ENCODE measurements at places on chromosomes 2 and 18. TPM values are rescaled to one million over a fixed set of nuclear protein-coding genes. Genes with fewer than 3 reads are reported as not detected.

GRCh38 chr2:60353863-60354262, 199.6 kb downstream of the BCL11A start:
- H3K4me1 ChIP-seq = peaks cover 28% of the 10 kb centered on the region
- peak overlapping the region; percentile 74 for H3K27ac ChIP-seq
- H3K36me3 ChIP-seq = no peaks in the 10 kb centered on the region
- H3K27me3 ChIP-seq = no peaks in the 10 kb centered on the region
- H3K4me3 ChIP-seq = no peak overlapping the region

DNA sequence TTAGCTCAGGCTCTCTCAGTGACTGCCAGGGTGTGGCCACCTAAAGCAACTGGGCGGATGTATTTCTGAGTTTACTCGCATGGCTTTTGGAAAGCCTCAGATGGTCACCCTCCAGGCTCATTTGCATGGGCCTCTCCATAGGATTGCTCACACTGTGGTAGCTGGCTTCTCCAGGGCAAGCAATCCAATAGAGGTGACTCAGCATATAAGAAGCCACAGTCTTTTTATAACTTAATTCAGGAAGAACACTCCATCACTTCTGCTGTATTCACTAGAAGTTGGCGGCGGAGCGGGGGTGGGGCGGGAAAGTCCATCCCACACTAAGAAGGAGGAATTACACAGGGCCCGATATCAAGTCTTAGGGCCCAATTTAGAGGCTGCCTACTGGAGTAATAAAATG, 3.6 kb upstream of the DOK6 start:
- no peak overlapping the region for H3K27ac ChIP-seq
- H3K4me3 ChIP-seq = no peak overlapping the region
- no peaks in the 10 kb centered on the region for H3K36me3 ChIP-seq
- no peak for DNase-seq
- H3K4me1 ChIP-seq = peaks cover 15% of the 10 kb centered on the region
- H3K27me3 ChIP-seq = peaks cover 46% of the 10 kb centered on the region

DNA sequence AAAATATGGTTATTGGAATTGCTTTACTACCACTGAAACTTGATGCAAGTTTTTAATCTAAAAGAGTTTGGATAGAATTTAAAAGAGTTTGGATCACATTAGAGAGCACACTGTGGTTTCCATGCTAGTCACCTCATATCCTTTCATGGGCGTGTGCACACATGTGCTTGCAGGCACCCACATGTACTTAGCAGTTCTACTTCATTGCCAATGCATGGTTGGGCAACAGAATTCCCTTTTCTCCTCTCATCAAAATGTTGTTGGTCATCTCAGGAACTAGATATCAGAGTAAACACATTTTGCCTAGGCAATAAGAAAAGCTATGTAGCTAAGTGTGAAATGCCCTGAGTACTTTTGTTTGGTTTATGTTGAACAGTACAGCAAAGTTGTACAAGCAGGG, 254.1 kb upstream of the RASGRP3 start:
- H3K36me3 ChIP-seq = peaks cover 14% of the 10 kb centered on the region
- H3K27me3 ChIP-seq = no peaks in the 10 kb centered on the region
- peaks cover 13% of the 10 kb centered on the region for H3K4me1 ChIP-seq
- no peak overlapping the region for H3K27ac ChIP-seq
- DNase-seq = no peak

DNA sequence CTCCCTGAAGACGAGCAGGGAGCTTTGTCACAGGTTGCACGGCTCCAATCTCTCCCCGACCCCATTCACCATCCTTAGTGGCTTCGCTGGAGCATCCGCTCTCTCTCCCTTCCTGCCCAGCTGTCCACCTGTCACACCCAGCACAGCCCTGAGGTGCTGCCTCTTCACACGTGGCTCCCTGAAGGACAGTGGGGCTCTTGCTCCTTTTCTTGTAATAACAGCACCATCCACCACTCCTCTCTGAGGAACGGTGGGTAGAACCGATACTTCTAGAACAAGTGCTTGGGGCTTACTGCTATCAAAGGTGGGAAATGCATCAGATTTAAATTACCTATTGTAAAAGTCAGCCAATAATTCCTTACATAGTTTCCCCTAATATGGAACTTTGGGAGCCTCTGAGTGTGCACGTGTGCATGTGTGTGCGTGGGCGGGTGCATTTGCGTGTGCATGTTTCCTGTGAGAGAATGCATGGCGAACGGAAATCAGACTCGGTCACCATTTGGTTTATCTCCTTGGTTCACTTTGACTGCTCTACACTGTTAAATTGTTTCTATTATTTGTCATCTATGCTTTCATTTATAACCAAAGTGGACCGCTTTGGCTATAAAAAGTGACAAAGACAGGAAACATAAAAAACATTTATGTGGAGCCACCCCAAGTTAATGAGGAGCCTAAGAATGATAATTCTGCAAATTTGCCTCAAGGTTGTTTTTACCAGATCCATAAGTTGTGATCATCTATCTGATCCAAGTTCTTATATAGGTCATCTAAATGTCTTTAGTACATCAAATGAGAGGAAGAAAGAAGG, 39.1 kb downstream of the KLHL29 start:
- peaks cover 20% of the 10 kb centered on the region for H3K4me1 ChIP-seq
- no peaks in the 10 kb centered on the region for H3K27me3 ChIP-seq
- peak; percentile 21 for DNase-seq
- no peak overlapping the region for H3K4me3 ChIP-seq

GRCh38 chr18:57803103-57803969, at the start of gene ATP8B1:
ATP8B1 (minus strand) TSS chr18:57803315; CDS start chr18:57731807, 71,508 bp downstream.
- peaks cover 46% of the 10 kb centered on the region for H3K27me3 ChIP-seq
- H3K4me1 ChIP-seq = peaks cover 31% of the 10 kb centered on the region
- DNase-seq = peak; percentile 91
- H3K4me3 ChIP-seq = peak within 1 kb of the TSS; percentile 87

DNA sequence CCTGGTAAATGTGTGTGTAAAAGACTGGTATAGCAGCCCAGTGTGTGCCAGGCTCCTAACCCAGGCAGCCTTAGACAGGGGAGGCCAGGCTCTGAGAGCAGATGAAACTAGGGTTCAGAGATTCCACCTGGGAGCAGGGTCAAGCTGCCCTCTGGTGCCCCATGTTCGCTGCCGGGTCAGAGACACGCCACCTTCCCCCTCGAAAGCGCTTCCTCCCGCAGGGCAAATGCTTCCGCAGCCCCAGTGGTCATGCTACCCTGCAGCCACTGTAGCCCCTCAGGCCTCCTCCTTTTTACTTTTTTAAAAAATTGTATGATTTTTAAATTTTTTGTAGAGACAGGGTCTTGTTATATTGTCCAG, 10.6 kb upstream of the KLF11 start:
- no peak overlapping the region for H3K4me3 ChIP-seq
- H3K27me3 ChIP-seq = no peaks in the 10 kb centered on the region
- no peak for DNase-seq

GRCh38 chr18:30676053-30676480, 366.5 kb downstream of the DSC3 start:
- no peak for DNase-seq
- no peak overlapping the region for H3K4me3 ChIP-seq
- peaks cover 3% of the 10 kb centered on the region for H3K36me3 ChIP-seq
- no peak overlapping the region for H3K27ac ChIP-seq
- peaks cover 3% of the 10 kb centered on the region for H3K4me1 ChIP-seq

- H3K27ac ChIP-seq = no peak overlapping the region
- no peaks in the 10 kb centered on the region for H3K27me3 ChIP-seq
- no peak overlapping the region for H3K4me3 ChIP-seq
Observed at GRCh38 chr2:217971166-217971565, 31.6 kb downstream of the TNS1 start.

GRCh38 chr2:96407041-96407918, 71.7 kb downstream of the NCAPH start:
- H3K36me3 ChIP-seq = no peaks in the 10 kb centered on the region
- peak; percentile 67 for DNase-seq
- no peak overlapping the region for H3K27ac ChIP-seq
- H3K27me3 ChIP-seq = peaks cover 17% of the 10 kb centered on the region

- no peaks in the 10 kb centered on the region for H3K36me3 ChIP-seq
- no peak overlapping the region for H3K27ac ChIP-seq
- no peak overlapping the region for H3K4me3 ChIP-seq
- peaks cover 8% of the 10 kb centered on the region for H3K4me1 ChIP-seq
- DNase-seq = no peak
Observed at GRCh38 chr2:104406261-104406726, 447.6 kb upstream of the POU3F3 start.

MYCN gene
- total RNA-seq = 69.1 TPM

C2orf66 gene
- 0.18 TPM for total RNA-seq

VWA3B gene
- total RNA-seq = not detected

ST6GAL2 gene
- 16.3 TPM for total RNA-seq

HOXD11 gene
- total RNA-seq = 2.2 TPM

MDH1 gene
- total RNA-seq = 134 TPM

All from mesothelial cell of epicardium (in vitro differentiated cells).